ENCODE measurements at places on chromosomes 11 and 22. TPM values are rescaled to one million over a fixed set of nuclear protein-coding genes. Genes with fewer than 3 reads are reported as not detected.
A peak's percentile ranks its signal among the peaks of the same experiment; 100 is the strongest.

DNA sequence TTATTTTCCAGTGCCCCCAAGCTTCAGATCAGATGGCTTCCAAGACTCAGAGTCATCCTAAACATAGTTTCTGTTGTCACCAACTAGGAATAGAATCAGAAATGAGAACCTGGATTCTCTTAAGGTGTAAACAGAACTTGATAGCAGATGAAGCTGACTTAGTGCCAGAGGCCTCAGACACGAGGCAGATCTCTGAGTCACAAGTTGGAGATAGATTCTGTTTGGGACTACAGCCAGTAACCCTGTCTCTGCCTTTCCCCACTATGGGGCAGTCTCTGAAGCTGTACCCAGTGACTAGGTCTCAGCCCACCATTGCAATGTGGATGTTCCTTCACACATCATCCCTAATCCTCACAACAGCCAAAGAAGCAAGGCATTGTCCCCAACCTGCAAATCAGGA lies 25.4 kb downstream of the NEU3 start:
- no peak for DNase-seq

DNA sequence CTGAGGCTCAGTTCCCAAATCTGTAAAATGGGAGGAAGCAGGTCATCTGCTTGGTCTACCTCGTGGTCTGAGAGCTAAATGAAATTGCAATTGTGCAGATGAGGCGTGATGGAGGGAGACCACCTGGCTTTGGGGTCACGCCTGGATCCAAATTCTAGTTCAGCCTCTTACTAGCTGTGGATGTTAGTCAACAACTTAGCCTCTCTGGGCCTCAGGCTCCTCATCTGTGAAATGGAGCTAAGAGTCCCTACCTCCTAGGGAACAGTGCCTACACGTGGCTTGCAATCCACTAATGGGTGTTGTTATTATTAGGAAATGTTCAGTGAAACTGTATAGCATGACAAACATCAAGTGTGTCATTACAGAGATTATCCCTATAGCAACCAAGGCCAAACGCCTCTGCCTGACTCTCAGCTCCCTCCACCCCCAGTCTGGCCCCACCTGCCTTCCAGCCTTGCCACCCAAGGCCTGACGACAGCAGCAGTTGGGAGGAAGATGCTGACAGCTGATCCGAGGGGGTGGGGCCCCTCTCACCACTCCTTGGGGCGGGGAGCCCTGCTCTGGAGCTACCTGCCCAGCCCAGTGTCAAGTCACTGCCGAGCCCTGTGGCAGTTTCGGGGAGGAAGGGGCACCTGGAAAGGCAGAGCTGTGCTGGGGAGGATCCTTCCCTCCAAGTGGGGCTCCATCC lies 1.7 kb upstream of the RHOD start:
- peak; percentile 44 for DNase-seq

- no peak for DNase-seq
These were observed 77.5 kb downstream of the BLID start for GRCh38 chr11:122038543-122038942.

DNA sequence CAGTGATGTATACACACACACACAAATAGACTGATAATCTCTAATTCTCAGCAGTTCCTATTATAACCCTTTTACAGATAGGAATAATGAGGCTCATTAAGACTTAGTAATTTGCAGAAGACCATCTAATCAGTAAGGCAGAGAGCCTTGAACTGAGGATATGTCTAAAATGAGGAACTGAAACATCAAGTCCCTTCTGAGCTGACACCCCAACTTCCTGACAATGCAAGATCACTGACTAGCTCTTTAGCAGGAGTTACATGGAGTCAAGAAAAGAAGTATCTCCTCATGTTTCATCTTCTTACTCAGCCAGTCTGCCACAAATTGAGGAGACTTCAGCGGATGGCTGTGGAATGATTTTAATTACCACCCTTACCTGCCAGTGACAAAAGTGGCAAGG lies 193.0 kb downstream of the MSANTD4 start:
- no peak for DNase-seq

DNA sequence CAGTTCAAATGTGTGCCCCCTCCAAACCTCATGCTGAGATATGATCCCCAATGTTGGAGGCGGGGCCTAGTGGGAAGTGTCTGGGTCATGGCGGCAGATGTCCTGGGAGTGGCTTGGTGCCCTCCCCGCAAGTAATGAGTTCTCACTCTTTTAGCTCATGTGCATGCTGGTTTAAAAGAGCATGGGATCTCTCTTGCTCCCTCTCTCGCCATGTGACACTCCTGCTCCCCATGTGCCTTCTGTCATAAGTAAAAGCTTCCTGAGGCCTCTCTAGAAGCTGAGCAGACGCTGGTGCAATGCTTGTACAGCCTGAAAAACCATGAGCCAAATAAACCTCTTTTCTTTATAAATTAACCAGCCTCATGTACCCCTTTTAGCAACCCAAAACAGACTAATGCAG lies 98.8 kb downstream of the SGSM3 start:
- no peak for DNase-seq

- no peak for DNase-seq
These were observed 60.6 kb downstream of the MYEOV start for GRCh38 chr11:69354545-69354897.

GRCh38 chr11:70483077-70483861 lies 84.9 kb downstream of the CTTN start:
- DNase-seq: peak; percentile 14

GRCh38 chr22:42834177-42834949 lies 22.7 kb downstream of the ARFGAP3 start:
- DNase-seq: no peak

GRCh38 chr11:6397156-6397555 lies 6.9 kb downstream of the SMPD1 start:
- no peak for DNase-seq

The KIRREL3 gene
- not detected for total RNA-seq

The C22orf42 gene
- total RNA-seq: not detected

The OOSP4A gene
- total RNA-seq: not detected
